Heart right ventricle (tissue), 16 donors: ENCODE measurements at places on chromosomes 5 and 9. TPM values are rescaled to one million over a fixed set of nuclear protein-coding genes. Genes with fewer than 3 reads are reported as not detected.

The PCDH12 gene
- polyA plus RNA-seq, result 3.7 TPM

GRCh38 chr5:31452314-31452713, 79.6 kb downstream of the DROSHA start:
- no peak for DNase-seq

DNA sequence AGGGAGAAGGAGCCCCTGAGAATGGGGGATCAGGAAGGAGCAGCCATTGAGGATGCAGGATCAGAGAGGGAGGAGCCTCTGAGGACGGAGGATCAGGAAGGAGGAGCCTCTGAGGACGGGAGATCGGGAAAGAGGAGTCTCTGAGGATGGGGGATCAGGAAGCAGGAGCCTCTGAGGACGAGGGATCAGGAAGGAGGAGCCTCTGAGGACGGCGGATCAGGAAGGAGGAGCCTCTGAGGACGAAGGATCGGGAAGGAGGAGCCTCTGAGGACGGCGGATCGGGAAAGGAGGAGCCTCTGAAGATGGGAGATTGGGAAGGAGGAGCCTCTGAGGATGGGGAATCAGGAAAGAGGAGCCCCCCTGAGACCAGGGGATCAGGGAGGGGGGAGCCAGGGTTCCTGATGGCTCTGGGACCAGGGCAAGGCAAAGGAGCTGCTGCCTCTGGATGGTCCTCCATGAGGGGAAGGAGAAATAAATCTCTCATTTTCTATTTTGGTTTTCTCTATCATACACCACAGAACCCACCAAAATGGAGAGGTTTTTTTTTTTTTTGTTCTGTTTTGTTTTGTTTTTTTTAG, 22.6 kb upstream of the SARDH start:
- DNase-seq, result no peak

- no peak for DNase-seq
Observed at GRCh38 chr9:91273853-91274552, 87.7 kb downstream of the AUH start.

DNA sequence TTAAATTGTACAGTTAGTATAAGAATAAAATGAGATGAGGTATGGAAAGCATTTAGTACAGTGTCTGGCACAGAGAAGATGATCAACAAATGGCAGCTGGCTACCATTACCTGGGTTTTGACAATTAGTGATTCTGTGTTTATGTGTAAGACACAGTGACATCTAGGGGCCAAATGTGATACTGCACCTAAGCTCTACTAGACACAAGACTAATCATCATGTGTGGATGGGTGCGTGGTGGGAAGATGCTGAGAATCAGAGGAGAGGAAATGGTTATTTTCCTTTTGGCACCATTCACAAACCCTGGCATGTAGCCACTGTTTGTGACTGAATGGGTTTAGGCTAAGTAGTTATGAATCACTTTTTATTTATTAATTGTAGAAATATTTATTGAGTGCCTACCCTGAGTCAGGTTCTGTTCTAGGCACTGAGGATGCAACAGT, 109.8 kb upstream of the TBC1D2 start:
- DNase-seq, result no peak

DNA sequence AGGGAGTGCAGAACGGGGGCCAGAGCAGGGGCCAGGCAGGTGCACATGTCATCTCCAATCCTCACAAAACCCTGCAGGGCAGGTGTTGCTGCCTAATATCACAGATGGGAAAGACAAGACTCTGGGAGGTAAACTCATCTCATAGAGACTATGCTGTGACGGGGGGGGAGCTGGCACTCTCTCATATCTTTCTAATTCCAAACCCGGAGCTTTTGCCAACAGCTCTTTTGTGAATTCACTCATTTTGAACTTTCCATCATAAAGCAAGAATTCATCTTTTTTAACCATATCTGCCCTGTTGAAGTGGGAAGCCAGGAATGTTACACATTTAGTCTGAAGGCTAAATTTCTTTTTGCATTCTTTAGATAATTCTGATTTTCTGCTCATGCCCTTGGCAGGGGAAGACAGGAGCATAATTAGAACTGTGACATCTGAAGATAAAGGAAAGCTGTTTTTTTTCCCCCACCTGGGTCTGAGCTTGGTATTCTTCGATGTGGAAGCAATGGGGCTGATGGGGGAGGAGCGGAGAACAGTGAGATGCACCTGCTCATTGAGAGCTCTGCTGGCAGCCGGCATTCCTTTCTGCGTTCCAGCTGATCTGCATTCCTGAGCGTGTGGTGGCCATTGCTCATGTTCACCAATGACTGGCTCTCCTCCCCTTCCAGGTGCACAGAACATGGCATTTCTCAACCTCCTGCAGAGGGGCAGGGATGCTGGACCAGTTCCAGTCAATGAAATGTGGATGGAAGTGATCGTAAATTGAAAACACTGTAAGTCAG, 159.2 kb downstream of the NSG2 start:
- no peak for DNase-seq

DNA sequence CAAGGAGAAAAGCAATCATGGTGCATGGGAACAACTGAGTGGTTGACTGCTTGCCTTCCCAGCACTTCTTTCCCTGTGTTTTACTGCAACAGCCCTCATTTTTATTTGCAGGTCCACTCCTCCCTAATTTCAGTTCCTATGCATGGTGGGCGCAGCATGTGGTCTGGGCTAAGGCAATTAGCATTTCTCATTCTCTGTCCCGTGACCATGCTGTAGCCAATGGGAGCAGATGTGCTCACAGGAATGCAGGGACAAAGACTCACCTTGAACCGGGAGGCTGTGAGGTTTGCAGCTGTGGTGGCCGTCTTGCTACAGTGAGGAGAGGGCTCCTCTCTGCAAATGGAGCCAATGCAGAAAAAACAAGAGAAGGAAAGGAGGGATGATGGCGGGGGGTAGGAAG, 315.5 kb downstream of the SLIT3 start:
- DNase-seq, result no peak

DNA sequence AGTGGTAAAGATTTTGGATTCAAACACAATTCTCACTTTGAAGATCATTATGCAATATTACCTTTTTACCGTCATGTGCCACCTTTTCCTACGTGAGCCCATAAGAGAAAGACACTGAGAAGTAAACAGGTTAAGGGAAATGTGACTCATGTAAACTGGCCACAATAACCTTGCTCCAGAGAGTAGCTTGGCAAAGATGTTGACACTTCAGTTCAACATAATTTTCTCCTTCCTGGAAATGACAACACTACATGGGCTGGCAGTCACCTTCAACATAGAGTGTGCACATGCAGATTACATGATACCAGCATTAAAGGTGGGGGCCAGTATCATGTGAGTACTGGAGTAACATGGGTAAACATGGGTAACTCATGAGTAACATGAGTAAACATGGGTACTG, 141.9 kb downstream of the CDK5RAP2 start:
- no peak for DNase-seq

- DNase-seq, result no peak
Observed at GRCh38 chr9:4066120-4066519, 233.7 kb downstream of the GLIS3 start.

- DNase-seq, result no peak
Observed at GRCh38 chr9:9499546-9499945, 1113.3 kb downstream of the PTPRD start.
